Suppressor macrophage treated with lipopolysaccharide for 1 hour (primary cell): ENCODE measurements at places on chromosomes 5 and 9.

- no peak for DNase-seq
Measured at GRCh38 chr9:70130266-70130665, 86.6 kb downstream of the MAMDC2 start.

- DNase-seq = no peak
Measured at GRCh38 chr5:91642581-91642980, 259.5 kb upstream of the ARRDC3 start.

- no peak for DNase-seq
Measured at GRCh38 chr9:37679649-37680402, 29.1 kb downstream of the FRMPD1 start.

DNA sequence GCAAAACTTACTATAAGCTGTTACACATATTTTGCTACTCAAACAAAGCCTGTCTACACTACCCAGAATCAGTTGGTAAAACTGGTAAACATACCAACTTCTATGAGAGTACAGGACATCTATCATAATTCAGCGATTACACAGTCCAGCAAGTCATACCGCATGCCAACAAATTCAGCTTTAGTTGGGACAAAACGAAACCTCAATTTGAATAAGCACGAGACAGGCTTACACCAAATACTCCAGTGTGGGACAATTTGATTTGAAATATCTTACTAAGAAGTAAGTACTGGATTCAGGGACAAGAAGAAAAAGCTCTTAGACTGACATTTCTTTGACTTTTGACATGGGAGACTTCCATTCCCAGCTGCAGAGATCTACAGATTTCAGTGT, 2.0 kb downstream of the NRG2 start:
- DNase-seq = no peak

DNA sequence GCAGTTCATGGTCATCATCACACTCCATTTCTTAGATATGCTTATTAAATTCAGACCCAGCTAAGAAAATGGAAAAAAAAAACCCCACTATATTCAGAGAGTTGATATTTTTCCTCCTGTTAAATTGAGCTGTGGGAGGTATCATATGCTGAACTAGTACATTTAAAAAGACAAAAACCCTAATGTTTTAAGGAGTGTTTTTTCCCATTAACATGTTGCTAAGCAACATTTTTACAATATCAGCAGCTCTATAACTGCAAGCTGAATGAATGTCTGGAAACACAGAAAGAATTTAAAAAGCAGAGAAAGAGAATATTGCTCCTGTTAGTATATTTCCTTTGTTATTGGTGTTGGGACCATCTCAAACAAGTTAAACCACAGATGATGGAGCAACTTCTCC, 265.8 kb upstream of the GRIA1 start:
- no peak for DNase-seq

DNA sequence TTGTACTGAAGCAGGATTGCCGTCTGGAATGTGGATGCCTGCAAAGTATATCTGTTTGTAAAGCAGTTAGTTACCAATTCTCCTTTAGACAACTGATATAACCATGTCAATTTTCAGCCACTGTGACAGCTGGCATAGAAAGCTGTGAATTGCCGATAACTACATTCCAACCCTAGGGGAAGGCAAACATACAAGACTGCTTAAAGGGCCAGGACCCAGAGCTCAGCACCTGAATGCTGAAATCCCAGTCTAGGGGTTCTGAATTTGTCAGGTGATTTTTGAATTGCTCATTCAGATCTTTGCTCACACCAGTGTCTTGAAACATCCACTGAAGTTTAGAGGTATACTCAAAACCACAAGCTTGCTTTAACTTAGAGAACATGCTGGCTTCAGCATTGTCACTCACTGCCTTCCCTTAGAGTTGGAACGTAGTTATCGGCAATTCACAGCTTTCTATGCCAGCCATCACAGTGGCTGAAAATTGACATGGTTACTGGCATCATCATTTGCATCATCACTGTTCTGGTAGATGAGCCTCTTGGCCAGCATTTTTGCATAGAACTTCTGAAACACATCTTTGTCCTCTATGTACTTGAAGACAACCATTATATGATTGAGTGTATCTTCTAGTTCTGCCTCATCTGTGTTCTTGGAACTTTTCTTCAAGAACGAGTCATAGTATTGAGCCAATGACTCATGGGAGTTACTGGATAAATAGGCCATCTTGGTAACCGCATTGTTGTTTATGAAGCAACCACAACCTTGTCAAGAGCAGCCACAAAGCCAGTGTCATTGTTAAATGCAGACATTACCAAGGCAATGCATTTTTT, 82.1 kb downstream of the CCDC192 start:
- peak; percentile 3 for DNase-seq

GRCh38 chr5:32753051-32753450, 41.9 kb downstream of the NPR3 start:
- DNase-seq = no peak

GRCh38 chr5:160262151-160263074, 33.1 kb downstream of the FABP6 start:
- peak; percentile 21 for DNase-seq

- DNase-seq = no peak
Measured at GRCh38 chr5:148259288-148259687, 9.3 kb upstream of the SPINK13 start.

DNA sequence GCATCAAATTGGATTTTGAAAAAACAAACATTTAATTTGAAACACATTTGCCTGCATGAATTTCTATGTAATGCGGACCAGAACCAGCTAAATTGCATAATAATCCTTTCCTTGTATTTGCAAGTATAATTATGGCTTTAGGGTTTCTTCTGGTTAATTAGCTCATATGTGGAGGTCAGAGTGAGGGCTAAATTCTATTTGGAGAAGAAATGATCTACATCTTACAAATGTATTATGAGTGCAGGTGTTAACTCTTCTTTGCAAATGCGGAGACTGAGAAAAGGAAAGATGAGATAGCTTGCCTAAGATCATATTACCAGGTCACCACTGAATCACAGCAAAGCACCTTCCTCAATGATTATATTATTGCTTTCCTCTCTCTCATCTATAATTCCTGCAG, 194.7 kb downstream of the CDH9 start:
- DNase-seq = no peak

DNA sequence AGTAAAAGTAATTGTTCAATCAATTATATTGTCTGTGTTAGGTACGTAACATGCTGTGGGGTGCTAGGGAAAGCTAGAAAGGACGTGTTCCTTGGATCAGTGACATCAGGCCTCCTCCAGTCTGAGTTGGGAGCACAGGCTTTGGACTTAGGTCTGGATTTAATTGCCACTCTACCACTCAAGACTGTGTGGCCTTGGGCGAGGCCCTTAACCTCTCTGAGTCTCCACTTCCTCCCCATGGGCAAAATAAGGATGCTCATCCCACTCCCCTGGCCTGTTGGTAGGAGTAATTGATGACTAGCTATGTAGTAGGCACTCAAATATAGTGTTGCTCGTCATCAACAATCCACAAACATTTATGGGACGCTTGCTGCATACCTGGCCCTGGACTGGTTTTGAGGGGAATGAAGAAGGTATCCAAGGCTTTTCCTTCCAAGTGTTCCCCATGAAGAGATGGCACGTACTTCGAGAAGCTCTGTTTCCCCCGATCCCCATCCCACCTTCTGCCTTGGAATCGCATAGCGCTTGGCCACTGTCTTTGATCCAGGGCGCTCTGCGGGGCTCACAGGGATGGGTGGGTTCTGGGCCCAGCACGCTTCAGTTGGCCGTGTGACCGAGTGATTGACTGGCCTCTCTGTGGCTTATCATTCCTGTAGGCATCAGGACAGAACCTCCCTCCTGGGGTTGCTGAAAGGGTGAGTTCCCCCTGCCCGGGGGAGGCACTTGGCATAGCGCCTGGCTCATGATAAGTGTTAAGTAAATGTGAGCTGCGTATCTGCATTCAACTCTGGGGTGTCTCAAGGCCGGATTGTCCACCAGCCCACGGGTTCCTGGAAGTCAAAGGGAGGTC, 8.1 kb downstream of the FGF18 start:
- peak; percentile 13 for DNase-seq

DNA sequence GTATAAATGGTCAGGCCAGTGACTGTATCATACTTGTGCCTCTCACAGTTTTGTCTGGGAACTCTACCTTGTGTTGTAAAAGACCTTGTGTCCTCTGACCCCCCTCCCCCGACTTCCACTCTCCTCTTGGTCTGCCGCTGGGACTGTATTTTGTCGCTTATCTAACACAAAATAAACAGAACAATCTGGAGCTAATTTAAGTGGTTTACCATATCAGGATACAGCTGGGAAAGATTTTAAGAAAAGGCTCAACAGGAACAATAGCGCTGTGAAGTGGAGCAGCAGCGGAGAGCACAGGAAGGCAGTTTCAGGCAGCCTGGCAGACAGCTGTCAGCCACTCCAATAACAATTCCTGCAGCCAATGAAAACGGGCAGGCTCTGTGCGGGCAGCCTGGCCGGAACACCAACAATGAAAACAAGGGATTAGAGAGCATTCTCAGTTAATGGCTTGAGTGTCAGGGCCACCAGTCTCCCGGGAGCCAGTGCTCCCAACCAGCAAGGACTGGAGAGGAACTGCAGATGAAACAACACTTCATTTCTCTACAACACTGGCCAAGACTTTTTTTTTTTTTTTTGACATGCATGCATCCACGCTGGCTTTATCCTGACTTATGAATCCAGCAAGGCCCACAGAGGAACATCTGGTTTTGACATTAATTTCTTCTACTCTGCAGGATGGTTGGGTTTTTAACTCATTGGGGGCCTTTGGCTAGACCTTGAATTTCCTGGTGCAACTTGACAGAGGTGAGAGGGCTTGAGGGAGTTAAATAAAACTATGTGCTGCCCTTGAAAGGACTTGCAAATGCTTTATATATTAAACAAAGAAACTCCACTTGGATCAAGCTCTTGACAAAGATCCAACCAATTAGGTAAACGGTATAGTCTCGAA, 76.7 kb downstream of the ARSB start:
- no peak for DNase-seq

DNA sequence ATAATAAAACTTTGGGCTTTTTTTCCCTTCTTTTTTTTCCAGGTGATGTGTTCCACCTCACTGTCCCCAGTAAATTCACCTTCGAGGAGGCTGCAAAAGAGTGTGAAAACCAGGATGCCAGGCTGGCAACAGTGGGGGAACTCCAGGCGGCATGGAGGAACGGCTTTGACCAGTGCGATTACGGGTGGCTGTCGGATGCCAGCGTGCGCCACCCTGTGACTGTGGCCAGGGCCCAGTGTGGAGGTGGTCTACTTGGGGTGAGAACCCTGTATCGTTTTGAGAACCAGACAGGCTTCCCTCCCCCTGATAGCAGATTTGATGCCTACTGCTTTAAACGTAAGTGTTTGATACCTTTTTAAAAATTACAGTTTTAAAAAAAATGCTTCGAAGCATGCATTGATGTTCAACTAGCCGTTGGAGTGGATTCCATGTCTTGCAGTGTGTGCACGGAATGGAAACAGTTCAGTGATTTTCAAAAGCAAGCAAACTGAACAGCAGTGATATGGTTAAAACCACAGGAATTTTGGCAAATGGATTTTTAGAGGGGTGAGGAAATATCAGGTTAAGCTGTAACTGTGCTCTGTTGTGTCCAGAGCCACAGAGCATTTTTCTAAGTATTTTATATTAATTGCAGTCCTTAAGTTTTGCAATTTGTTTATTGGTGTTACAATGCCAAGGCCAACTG, 40.7 kb downstream of the VCAN start:
- DNase-seq = no peak

- DNase-seq = no peak
Measured at GRCh38 chr5:158045696-158046095, 186.8 kb upstream of the CLINT1 start.

DNA sequence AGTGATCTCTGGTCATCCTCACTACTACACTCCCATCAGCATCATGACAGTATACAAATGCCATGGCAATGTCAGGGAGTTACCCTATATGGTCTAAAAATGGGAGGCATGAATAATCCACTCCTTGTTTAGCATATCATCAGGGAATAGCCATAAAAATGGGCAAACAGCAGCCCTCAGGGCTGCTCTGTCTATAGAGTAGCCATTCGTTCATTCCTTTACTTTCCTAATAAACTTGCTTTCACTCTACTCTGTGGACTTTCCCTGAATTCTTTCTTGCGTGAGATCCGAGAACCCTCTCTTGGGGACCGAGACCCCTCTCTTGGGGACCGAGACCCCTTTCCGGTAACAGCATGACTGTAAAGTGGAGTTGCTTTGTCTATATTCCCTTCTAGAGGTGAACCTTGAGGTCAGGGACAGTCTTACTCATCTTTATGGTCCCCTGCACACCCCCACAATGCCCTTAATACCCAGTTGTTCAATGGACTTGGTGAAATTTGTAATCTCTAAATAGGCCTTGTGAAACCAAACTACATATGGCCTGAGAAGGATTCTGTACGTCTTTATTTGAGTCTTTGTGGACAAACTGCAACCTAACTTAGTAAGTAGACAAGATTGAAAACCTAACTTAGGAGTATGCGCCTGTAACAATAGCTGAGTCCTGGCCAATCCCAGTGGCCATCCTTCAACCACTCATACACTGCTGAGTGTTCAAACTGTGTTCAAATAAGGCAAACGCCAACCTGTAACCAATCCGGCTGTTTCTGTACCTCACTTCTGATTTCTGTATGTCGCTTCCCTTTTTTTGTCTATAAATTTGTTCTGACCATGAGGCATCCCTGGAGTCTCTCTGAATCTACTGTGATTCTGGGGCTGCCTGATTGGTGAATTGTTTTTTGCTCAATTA, 32.3 kb upstream of the UBTD2 start:
- DNase-seq = peak; percentile 16

DNA sequence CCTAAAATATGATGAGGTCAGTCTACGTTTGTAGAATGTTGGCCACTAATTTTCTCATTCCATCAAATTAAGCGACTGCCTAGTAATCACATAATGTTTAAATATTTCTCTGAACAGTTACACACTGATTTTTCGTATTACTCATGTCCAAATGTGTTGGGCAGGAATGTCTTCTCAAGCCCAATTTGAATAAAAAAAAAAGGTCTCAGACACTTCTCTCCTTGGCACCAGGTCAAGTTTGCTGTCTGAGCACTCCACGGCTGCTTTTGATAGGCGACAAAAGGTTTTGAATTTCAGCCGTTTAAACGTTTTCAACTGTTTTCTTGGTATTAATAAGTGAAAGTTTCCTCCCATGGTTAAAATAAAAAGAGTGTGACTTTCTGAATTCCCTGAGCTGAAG, 542.1 kb downstream of the IRX1 start:
- no peak for DNase-seq

DNA sequence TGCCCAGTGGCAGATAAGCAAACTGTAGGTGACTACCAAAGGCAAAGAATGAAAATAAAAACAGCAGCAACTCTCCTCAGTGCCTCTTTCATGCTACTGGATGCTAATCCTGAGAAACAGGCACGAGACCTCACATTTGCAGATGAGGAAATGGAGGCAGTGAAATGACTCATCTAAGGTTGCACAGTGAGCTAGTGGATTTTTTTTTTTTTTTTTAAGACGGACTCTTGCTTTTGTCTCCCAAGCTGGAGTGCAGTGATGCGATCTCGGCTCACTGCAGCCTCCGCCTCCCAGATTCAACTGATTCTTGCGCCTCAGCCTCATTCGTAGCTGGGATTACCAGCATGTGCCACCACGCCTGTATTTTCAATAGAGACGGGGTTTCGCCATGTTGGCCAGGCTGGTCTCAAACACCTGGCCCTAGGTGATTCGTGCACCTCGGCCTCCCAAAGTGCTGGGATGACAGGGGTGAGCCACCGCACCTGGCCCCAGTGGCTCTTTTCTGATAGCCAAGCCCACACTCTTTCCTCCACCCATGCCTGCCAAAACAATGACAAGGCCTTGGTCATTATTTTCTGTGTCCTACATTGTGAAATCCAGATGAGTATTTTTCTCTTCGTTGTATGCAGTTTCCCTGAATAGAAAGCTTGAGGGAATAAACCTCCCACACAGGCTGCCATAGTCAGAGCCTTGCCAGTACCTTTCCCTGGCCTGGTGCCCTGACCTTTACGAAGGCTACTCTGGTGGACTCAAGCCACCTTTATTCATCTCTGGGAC, 19.2 kb downstream of the DOCK2 start:
- DNase-seq = peak; percentile 86

GRCh38 chr9:68429631-68430030, 73.2 kb downstream of the PGM5 start:
- no peak for DNase-seq
